Right atrium auricular region (tissue), 2 donors: ENCODE measurements at places on chromosomes 5 and 9.

DNA sequence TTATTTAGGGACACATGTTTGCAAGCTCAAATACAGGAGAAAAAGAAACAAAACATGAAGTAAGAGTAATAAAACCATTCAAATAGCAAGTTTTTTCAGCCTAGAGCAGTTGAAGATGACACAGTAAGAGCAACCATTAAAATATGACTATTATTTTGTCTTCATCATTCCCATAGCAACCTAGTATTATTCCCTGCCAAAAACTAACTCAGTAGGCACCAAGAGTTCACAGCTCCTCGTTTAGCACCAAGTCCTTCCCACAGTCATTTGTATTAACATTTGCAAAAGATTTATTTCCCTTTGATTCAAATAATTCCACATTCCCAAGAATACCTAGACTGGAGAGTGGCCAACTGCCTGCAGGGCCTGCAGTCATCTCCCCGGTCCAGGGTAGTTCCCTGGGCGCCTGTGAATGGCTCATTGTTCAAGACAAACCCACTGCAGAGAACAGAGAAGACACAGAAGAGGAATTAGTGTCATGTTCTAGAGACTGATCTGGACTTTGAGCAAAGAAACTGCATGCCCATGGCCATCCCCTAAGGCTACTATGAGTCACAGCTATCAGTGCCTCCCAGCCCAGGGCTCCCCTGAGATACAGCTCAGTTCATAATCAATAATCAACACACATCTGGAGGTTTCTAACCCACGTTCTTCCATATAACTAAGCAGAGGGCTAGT lies 139.1 kb upstream of the MAP3K1 start:
- H3K36me3 ChIP-seq, result no peaks in the 10 kb centered on the region
- no peak overlapping the region for H3K4me3 ChIP-seq

GRCh38 chr5:149046196-149046829 lies 16.5 kb downstream of the SH3TC2 start:
- H3K27ac ChIP-seq, result no peak overlapping the region
- H3K4me3 ChIP-seq, result no peak overlapping the region
- no peak for DNase-seq
- no peaks in the 10 kb centered on the region for H3K4me1 ChIP-seq

DNA sequence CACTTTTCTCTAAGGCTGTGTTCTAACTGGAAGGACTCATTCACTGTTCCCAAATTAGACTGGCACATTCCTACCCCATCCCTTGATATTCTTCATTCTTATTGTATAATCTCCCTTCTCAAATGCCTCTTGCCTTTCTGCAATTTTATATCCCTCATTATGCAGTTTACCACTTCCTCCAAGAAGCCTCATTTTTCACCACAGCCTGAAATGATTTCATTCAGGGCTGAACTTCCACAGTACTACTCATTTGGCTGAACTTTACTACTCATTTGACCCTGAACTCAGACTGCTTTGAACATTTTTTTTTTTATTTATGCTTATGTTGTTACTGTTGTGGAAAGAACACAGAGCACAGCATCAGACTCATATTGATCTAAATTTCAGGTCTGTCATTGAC lies 32.7 kb downstream of the GRIA1 start:
- no peak for DNase-seq
- no peaks in the 10 kb centered on the region for H3K36me3 ChIP-seq
- H3K4me3 ChIP-seq, result no peak overlapping the region

DNA sequence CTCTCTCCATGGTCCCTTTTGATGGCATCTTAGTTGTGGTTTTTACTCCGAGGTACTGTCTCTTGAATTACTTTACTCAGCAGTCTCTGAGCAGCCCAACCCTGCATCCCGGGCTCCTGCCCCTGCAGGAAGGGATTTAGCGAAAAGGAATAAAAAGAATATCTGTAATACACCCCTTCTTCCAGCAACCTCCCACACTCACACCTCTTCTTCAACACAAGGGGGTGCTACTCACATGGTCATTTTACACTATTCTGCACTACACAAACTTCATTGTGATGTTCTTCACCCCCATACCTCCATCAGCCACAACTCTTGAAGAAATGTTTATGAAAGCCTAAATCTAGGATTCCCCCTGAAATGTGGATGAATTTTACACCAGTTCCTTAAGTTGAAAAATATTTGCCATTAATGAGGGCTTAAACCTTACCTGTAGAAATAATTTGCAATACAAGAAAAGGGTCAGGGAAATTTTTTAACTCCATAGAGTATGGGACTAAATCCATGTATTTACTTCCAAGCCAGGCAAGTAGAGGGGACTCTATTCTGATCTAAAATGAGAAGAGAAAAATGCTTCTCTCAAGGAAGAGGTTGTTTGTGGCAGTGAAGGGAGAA lies 26.0 kb downstream of the TPD52L3 start:
- no peak overlapping the region for H3K27ac ChIP-seq
- DNase-seq, result no peak
- H3K27me3 ChIP-seq, result no peaks in the 10 kb centered on the region
- H3K4me1 ChIP-seq, result no peaks in the 10 kb centered on the region

DNA sequence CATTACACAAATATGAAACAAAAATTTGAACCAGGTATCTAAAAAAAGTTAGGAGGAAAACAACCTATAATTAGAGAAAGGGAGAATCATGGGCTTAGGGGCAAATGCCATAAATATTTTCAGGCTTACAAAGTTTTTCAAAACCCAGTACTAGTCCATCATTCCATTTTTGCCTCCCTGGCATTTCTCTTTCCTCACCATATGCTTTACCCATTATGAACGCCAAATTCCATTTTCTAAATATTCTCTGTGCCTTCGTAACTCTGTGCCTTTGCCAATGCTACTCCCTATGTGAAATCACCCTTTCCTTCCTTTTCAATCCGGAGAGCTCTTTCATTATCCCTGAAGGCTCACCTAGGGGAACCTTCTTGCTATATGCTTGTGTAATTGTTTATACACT lies 434.1 kb downstream of the ZSWIM6 start:
- H3K4me1 ChIP-seq, result no peaks in the 10 kb centered on the region
- no peak overlapping the region for H3K27ac ChIP-seq
- no peak overlapping the region for H3K4me3 ChIP-seq
- H3K36me3 ChIP-seq, result no peaks in the 10 kb centered on the region
- no peaks in the 10 kb centered on the region for H3K27me3 ChIP-seq

GRCh38 chr5:160310552-160311295 lies 1.6 kb downstream of the CCNJL start:
- no peak for DNase-seq
- no peak overlapping the region for H3K27ac ChIP-seq
- H3K27me3 ChIP-seq, result no peaks in the 10 kb centered on the region
- H3K4me3 ChIP-seq, result no peak overlapping the region
- no peaks in the 10 kb centered on the region for H3K36me3 ChIP-seq

GRCh38 chr9:99605016-99605743 lies 216.5 kb upstream of the NR4A3 start:
- DNase-seq, result no peak
- H3K27ac ChIP-seq, result no peak overlapping the region
- H3K4me3 ChIP-seq, result no peak overlapping the region
- no peaks in the 10 kb centered on the region for H3K36me3 ChIP-seq
- no peaks in the 10 kb centered on the region for H3K27me3 ChIP-seq
